ENCODE measurements at places on chromosomes 6 and 20.

DNA sequence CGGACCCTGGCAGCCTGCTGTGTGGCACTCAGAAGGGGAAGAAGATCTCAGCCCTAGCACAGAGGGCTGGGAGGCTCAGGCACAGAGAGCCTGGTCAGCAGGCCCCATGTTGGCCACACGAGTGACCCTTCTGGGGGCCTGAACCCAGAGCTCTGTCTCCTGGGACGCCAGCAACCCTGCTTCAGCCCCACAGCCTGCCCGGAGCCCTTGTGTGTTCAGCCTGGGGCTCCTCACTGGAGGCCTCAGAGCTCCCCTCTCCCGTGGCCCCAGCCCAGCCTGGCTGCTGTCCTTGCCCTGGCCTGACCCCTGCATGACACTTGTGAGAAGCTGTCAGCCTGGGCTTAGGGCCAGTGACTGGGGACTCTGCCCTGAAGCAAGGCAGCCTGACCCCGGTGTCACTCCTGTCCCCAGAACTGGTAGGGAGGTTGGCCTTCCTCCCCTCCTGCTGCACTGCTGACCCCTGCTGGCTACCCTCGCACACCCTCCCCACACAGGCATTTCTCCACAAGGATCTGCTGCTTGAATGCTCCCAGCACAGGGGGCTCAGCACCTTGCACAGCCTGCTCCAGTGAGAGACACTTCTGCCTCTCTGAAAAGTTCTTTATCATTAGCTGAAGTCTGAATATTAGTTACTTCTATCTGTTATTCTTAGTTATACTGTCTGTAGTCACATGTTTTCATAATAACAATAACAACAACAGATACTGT, 15.4 kb upstream of the IP6K3 start:
- DNase-seq, result no peak

GRCh38 chr6:1162367-1163275, 149.3 kb upstream of the FOXQ1 start:
- no peak for DNase-seq

DNA sequence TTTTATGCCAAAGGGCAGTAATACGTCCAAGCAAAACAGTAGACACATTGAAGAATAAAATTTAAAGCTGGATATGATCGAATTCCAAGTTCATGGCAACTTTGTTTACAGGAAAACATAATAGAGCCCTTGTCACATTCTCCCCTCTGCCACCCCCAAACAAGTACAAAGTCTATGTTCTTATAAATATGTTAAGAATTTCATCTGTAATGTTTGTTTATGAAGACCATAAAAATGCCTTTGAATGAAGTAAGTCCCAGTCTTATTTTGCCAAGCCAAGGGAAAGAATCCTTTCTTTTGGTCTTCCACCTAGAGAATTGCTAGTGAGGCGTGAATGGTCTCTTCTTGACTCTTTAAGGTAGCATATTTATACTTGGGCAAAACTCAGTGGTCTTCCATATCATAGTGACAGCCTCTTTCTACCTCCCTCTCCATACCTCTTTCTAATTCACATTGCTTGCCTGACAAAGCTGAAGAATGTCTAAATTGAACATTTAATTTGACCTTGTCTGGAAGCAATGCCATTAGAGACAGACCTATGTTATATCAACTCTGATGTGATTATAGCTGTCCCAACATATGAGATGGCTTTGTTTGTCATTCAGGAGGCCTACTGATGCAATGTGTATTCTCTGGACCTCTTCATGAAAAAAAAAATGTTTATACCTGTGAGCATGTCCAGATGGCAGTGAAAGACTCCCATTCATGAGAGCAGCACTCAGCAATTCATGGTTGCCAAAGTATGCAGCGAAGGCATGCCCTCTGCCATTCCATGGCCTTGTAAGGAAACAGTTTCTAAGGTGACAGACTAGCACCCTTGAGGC, 70.6 kb upstream of the CCN2 start:
- DNase-seq, result no peak

GRCh38 chr6:114195631-114196403, 147.0 kb downstream of the HS3ST5 start:
- DNase-seq, result no peak

GRCh38 chr6:165222315-165223025, 86.9 kb downstream of the C6orf118 start:
- DNase-seq, result no peak

DNA sequence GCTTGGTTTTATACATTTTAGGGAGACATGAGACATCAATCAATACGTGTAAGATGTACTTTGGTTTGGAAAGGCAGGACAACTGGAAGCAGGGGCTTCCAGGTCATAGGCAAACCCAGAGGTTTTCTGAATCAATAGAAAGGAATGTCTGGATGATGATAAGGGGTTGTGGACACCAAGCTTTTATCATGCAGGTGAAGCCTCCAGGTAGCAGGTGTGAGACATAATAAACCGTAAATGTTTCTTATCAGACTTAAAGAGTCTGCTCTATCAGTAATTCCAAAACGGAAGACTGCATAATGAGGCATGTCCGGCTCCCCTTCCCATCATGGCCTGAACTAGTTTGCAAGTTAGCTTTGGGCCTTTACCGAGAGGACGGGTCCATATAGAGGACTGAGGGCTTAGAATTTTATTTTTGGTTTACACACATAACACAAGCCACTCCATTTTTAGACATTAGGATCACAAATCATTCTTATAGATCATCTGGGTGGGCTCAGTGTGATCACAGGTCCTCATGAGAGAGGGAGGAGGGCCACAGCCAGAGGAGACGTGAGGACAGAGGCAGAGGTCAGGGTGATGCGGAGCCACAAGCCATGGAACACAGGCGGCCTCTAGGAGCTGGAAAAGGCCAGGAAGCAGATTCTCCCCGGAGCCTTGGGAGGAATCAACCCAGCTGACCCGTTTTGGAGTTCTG, 10.7 kb upstream of the SERPINB9 start:
- DNase-seq, result no peak

GRCh38 chr6:30149858-30150550, 11.0 kb downstream of the TRIM10 start:
- DNase-seq, result no peak

DNA sequence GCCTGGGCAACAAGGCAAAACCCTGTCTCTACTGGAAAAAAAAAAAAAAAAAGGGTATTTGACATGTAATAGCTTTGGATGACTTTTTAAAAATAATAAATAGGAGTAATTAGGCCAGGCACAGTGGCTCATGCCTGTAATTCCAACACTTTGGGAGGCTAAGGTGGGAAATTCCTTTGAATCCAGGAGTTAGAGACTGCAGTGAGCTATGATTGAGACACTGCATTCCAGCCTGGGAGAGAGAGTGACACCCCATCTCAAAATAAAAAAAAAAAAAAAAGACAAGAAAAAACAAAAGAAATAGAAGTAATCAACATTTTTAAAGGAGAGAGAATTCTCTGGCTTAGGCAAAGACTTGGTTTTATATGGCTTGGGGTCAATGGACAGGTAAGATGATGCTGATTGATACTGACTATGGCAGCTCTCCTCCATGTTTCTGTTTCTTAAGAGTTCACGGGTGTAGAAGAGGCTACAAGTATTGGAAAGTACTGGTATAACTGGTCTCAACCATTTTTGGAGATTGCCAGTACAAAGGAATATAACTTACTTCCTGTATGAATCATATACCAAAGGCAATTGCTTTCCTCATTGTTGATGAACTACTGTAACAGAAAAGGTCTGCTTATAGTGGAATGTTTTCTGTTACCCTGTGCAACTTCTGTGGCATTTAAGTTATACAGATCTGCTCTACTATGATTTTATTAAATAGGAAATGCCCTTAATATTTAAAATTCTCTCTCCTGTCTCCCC, 10.1 kb downstream of the MAP3K5 start:
- no peak for DNase-seq

DNA sequence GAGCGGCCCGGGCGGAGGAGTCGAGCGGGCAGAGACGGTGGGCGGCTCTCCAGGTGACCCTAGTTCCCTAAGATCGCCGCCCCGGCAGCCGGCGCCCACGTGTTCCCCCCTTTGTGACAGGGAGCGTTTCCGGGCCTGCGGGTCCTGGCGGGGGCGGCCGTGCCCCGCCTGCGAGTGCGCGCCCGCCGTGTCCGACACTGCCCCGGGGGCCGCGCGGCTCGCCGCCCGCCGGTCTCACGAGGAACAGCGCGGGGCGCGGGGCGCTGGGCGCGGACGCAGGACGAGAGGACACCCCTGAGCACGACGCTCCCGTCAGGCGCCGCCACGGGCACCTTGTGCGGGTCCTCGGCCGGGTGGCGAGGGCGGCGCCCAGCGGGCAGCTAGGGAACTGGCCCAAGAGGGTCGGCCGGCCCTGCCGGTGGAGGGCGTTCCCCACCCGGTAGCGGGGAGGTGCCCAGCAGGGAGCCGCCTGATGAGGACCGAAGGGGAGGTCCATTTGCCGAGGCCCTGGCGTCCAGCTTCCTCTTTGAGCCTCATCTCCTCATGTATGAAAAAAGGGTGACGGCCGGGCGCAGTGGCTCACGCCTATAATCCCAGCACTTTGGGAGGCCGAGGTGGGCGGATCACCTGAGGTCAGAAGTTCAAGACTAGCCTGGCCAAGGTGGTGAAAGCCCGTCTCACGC, at the start of gene VARS1:
Gene VARS1, minus strand, starts transcription at position 137 of the 683 bp plus-strand sequence. CDS start 535 bp downstream, outside the sequence.
- peak; percentile 42 for DNase-seq

GRCh38 chr6:139752086-139752485, 377.6 kb upstream of the CITED2 start:
- no peak for DNase-seq

- no peak for DNase-seq
These were observed 275.0 kb upstream of the FLRT3 start for GRCh38 chr20:14612391-14612790.

GRCh38 chr6:32943864-32944649, 3.2 kb upstream of the HLA-DMB start:
- no peak for DNase-seq

DNA sequence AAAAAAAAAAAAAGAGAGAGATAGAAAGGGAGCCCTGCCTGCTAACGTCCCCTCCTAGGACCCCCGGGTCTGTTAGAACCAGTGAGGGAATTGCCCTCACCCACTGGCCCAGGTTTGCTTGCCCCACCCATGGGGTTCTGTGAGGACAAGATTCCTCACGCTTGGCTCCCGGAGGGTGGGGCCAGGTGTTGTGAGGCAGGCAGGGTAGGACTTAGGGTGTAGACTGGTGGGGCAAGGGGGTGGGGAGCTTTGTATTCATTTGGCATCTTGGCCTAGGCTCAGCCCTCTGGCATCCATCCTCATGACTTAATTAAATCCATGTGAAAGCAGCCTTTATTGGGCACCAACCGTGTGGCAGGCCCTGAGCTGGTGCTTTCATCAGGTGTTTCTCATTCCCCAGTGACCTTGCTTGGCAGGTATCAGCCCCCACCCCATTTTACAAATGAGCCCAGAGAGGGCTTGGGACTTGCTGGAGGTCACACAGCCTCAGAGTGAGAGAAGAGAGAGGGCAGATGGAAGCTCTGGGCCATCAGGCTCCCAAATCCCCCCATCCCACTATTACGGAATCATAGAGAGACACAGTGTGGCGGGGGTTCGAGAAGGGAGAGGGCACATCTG, 19.0 kb downstream of the RAB44 start:
- no peak for DNase-seq

GRCh38 chr6:169177516-169178166, 76.0 kb downstream of the THBS2 start:
- no peak for DNase-seq

DNA sequence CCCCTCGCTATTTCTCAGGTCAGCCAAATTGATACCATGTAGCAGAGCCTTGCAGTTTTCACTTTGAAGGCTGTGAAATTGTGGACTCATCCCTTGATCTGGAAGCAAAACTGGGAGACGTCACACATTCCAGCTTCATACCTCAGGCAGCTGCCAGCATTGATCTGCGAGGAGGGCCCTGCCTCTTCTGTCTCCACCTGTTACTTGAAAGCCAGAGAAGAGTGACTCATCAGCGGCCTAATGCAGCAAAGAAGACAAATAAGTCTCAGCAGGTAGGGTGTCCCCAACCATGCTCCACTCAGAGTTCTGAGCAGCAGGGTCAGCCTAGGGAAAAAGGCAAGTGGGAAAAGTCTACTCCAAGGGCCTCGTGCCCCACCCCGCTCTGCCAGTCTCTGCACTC, 69.4 kb upstream of the BMP2 start:
- DNase-seq, result no peak

DNA sequence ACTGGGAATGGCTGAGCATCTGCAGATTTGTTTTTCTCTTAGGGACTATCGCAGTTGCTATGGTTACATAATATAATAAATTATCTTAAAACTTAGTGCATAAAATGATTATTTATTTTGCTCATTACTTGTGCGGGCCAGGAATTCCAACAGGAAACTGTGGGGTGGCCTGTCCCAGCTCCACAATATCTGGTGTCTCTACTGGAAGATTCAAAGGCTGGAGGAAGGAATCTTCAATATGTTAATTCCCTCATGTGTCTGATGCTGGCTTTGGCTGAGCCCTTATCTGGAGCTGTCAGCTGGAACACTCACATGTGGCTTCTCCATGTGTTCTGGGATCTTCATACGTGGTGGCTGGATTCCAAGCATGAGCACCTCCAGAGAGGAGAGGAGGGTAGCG, 23.9 kb upstream of the B3GAT2 start:
- DNase-seq, result no peak

DNA sequence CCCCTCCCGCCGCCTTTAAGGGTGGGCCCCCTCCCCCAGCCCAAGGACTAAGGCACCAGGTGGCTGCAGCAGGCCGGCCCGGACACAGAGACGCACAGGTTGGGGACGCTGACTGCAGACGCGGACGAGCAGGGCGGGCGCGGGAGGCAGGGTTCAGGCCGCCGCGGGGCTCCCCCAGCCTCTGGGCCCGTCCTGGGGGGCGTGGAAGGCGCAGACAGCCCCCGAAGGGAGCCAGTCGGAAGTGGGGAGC, 9.3 kb downstream of the DUSP15 start:
- no peak for DNase-seq

- DNase-seq, result no peak
These were observed 281.1 kb downstream of the SYNE1 start for GRCh38 chr6:152356016-152356415.

GRCh38 chr20:37991157-37991866, 41.9 kb downstream of the TTI1 start:
- DNase-seq, result no peak

DNA sequence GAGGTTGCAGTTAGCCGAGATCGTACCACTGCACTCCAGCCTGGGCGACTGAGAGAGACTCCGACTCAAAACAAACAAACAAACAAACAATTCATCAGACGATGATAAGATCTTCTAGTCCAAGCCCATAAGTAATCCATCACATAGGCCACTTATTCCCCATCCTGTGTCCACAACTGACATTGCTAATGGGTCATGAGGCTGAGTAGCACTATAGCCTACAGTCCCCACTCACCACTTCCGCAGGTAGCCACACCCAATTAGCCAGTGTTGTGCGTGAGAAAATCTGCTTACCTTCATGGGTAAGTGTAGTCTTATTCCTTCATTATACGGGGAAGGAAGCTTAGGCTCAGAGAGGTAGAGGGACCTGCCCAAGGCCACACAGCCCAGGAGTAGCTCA, 13.1 kb downstream of the JPH2 start:
- no peak for DNase-seq

DNA sequence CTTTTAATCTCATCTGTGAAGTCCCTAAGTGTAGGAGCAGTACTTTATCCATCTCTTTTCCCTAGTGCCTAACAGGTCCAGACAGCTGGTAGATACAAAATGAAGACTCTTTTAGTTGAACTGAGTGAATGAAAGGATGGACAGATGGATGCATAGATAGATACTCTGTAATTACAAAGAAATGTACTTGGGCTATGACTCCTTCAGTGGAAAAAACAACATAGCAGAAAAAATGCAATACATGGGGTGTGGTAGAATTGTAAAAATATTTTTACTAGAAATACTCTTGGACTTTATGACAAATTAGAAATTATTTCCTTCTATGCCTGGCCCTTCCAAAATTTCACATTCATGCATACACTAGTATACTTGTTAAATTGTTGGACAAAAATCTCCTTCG, 29.3 kb downstream of the KCNQ5 start:
- DNase-seq, result no peak

- DNase-seq, result no peak
These were observed 3.5 kb upstream of the APOBEC2 start for GRCh38 chr6:41049521-41049920.

Data from NCI-H1436 treated with DMSO at 0.1 percent for 48 hours (cell line).